ENCODE measurements at places on chromosomes 6 and 20. TPM values are rescaled to one million over a fixed set of nuclear protein-coding genes. Genes with fewer than 3 reads are reported as not detected.

DNA sequence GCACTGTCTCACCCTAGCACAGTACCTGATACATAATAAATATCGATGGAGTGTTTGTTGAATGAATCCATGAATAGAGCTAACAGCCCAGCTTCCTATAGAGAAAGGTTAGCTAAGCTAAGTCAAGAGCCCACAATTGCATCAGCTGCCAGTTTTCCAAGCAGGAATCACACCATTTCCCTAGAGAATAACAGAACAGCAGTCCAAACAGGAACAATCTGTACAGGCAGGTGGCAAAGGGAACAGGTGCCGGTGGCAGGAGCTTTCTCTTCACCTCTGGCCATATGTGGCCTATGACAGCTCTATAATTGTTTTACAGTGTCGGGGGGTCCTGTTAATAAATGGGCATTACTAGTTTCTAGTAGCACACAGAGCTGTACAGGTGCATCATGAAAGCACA lies 38.8 kb downstream of the ISM1 start:
- H3K4me1 ChIP-seq: peaks cover 8% of the 10 kb centered on the region
- no peaks in the 10 kb centered on the region for H3K36me3 ChIP-seq
- no peak overlapping the region for H3K27ac ChIP-seq
- no peak overlapping the region for H3K4me3 ChIP-seq
- no peak for DNase-seq

GRCh38 chr6:113632220-113632864 lies 224.8 kb upstream of the MARCKS start:
- H3K36me3 ChIP-seq: no peaks in the 10 kb centered on the region
- H3K4me1 ChIP-seq: peaks cover 29% of the 10 kb centered on the region
- H3K27me3 ChIP-seq: no peaks in the 10 kb centered on the region
- H3K27ac ChIP-seq: peak overlapping the region; percentile 85
- peak overlapping the region; percentile 62 for H3K4me3 ChIP-seq

GRCh38 chr20:46640044-46640443 lies 11.2 kb downstream of the SLC13A3 start:
- no peaks in the 10 kb centered on the region for H3K36me3 ChIP-seq
- no peaks in the 10 kb centered on the region for H3K4me1 ChIP-seq
- no peak overlapping the region for H3K27ac ChIP-seq
- peaks cover 36% of the 10 kb centered on the region for H3K27me3 ChIP-seq

GRCh38 chr20:23251779-23252178 lies 98.8 kb upstream of the NXT1 start:
- H3K27me3 ChIP-seq: no peaks in the 10 kb centered on the region
- no peak overlapping the region for H3K27ac ChIP-seq
- H3K36me3 ChIP-seq: no peaks in the 10 kb centered on the region
- DNase-seq: no peak
- peaks cover 7% of the 10 kb centered on the region for H3K4me1 ChIP-seq
- H3K4me3 ChIP-seq: no peak overlapping the region

DNA sequence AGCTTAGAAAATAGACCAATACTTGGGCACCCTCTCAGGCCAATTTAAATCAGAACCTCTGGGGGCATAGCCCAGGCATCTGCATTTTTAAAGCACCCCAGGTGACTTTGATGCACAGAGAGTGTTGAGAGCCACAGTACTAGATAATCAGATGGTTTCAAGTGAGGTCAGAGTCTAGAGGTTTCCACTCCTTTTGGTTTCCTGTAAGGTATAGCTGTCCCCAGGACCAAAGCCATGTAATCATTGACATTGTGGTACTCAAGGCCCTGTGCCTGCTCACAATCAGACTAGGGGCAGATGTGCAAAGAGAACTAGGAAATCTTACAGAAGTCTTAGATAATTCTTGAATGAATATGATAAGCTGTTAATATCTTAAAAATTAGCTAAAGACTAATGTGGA lies 9.1 kb downstream of the FILIP1 start:
- H3K36me3 ChIP-seq: no peaks in the 10 kb centered on the region
- no peak overlapping the region for H3K27ac ChIP-seq
- no peaks in the 10 kb centered on the region for H3K27me3 ChIP-seq
- no peak for DNase-seq
- no peak overlapping the region for H3K4me3 ChIP-seq
- H3K4me1 ChIP-seq: peaks cover 5% of the 10 kb centered on the region

DNA sequence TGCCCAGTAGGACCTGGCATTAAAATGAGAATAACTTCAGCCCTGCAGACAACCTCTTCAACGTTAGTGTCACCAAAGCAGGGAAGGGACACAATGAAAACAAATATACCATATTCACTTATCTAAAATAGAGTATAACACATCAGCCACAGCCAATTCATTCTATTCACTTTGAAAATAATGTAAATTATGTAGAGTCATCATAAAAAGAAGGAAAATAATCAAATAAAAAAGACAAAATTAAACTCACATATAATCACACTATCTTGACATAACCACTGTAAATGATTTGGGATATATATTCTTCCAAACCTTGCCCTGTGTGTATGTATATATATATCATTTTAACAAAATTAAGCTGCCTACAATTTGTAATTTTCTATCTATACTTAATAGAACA lies 78.1 kb upstream of the HEY2 start:
- H3K4me1 ChIP-seq: no peaks in the 10 kb centered on the region
- DNase-seq: no peak
- peaks cover 100% of the 10 kb centered on the region for H3K27me3 ChIP-seq

DNA sequence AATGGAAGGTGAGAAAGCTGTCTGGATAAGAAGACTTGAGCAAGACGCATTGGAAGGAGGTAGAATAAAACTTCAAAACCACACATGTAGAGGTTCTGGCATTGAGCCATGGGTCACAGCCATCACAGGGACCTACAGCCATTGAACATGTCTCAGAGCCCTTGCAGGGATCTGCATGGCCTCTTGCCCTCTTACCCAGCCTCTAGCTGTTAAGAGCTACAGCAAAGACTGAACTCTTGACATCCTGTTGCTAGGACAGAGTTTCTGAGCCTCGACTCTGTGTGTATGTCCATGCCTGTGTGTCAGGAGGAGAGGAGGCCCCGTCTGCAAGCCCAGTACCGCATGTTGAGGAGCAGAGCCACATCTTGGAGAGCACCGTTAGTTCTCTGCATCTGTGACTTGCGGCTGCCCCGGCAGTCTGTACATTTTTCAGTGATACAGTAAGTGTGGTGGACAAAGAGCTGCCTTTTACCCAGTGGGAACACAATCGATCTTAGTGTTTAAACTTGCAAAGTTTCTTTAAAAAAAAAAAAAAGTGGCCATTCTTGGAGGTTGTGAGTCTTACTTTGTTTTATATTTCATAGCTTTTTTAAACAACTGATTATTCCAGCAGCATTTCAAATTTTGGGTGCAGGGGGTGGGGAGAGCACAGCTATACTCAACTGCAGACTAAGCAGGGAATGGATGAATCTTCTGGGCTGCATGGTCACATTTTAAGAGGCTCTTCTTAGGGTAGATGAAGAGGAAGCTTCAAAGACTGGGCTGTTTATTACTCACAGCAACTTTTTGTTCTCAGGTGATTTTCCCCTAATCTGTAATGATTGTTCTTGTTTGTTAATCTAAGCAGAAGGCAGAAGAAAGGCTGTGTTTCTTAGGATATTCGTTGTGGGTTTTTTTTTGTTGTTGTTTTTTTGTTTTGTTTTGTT lies 88.5 kb downstream of the TBC1D7 start:
- no peak overlapping the region for H3K4me3 ChIP-seq
- DNase-seq: no peak
- H3K27me3 ChIP-seq: peaks cover 33% of the 10 kb centered on the region
- H3K27ac ChIP-seq: no peak overlapping the region

DNA sequence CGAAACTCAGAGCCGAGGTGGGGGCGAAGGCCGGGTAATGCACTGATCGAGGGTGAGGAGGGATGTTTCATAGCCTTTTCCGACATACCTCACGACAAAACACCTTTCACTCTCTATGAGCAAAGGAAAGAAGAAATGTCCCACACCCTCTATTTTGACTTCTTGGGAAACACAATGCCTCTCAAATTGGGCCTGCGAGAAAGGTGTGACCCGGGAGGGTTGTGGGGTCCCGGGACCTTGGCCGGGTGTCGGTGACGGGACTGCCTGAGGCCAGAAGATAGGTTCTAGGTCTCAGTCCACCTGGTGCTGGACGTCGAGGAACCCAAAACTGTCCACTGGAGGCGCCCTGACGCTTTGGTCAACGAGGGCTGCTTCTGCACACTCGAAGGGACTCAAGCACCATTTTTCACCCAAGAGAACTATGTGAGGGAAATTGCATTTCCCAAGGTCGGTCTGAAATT lies 41.1 kb upstream of the OSTM1 start:
- peaks cover 24% of the 10 kb centered on the region for H3K4me1 ChIP-seq
- no peak overlapping the region for H3K27ac ChIP-seq
- DNase-seq: peak; percentile 63

- H3K4me3 ChIP-seq: peak overlapping the region; percentile 2
- H3K36me3 ChIP-seq: peaks cover 6% of the 10 kb centered on the region
- H3K27ac ChIP-seq: peak overlapping the region; percentile 59
- no peaks in the 10 kb centered on the region for H3K27me3 ChIP-seq
- peak; percentile 91 for DNase-seq
- H3K4me1 ChIP-seq: peaks cover 33% of the 10 kb centered on the region
Observed at GRCh38 chr6:56714982-56715456, 72.3 kb upstream of the DST start.

DNA sequence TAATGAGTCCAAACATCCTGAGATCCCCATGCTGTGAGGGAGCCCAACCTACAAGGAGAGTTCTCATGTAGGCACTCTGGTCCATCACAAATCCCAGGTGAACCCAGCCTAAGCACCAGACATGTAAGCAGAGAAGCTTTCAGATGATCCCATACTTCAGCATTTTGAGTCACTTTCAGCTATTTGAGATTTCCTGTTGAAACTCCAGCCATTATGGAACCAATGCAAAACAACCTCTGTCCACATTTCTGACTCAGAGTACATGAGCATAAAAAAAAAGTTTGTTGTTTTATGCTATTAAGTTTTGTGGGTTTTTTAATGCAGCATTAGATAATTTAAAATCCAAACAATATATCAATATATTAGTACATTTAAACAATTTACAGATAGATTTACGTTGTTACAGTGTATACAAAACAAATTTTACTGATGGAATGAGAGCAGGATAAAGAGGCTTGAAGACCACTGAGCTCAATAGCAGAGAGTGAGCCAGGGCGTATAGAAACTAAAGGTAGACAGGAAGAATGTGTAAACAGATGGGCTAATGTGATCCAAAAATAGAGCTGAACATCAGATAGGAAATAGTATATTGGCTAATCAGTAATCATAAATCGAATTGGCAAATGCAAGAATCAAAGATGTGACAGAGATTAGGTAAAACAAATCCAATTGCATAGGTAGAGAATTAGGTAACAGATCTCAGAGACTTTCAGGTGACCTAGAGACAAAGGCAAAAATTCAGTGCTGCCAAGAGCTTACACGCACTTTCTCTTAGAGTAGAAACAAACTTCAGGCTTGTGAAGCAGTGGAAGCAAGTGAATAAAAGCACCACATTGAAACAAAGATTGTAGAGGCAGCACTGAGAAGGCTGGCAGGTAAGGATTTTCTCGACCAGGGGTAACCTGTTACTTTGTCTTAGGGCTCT lies 36.2 kb upstream of the PLCB1 start:
- DNase-seq: peak; percentile 34
- no peaks in the 10 kb centered on the region for H3K36me3 ChIP-seq
- no peak overlapping the region for H3K4me3 ChIP-seq
- H3K27ac ChIP-seq: no peak overlapping the region
- peaks cover 6% of the 10 kb centered on the region for H3K4me1 ChIP-seq

DNA sequence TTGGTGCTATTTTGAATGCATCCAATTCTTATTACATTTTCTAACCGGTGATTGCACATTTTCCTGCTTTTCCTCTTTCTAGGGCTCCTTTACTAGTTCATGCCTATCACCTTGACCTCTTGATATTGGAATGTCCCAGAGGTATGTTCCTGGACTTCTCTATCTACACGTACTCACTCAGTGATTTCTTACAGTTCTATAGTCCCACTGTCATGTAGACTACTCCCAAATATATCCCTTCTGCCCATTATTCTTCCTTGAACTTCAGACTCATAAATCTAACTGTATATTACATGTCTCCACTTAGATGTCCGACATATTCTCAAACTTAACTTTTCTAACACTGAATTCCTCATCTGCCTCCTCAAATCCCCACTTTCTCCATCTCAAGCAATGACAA lies 7.2 kb upstream of the AHI1 start:
- no peak overlapping the region for H3K27ac ChIP-seq
- H3K4me1 ChIP-seq: no peaks in the 10 kb centered on the region
- H3K4me3 ChIP-seq: no peak overlapping the region
- DNase-seq: no peak

- peak overlapping the region; percentile 95 for H3K27ac ChIP-seq
- no peak for DNase-seq
- H3K36me3 ChIP-seq: peaks cover 20% of the 10 kb centered on the region
- peaks cover 28% of the 10 kb centered on the region for H3K4me1 ChIP-seq
- H3K4me3 ChIP-seq: peak overlapping the region; percentile 66
Observed at GRCh38 chr6:132686531-132686930, 27.3 kb downstream of the VNN1 start.

DNA sequence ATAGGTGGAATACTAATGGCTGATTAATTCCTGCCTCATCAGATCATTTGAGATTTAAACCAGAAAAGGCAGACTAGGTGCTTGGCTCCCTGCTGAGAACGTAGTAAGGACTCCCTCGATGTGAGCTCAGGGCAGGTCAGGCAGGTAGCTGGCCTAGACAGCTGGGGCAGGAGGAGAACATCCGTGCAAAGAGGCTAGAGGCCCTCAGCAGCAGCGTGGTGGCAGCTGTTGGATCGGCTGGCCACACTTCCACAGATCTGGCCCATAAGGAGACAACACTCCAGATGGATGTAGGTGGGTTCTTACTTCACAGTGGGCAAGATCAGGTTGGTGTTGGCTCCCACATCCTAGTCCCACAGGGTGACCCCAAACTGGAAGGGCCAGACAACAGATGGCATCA lies 38.5 kb downstream of the EYA2 start:
- H3K27me3 ChIP-seq: peaks cover 19% of the 10 kb centered on the region
- H3K4me3 ChIP-seq: no peak overlapping the region
- no peaks in the 10 kb centered on the region for H3K36me3 ChIP-seq
- no peak overlapping the region for H3K27ac ChIP-seq

GRCh38 chr20:64083378-64083803 lies 807 bp downstream of the LKAAEAR1 start:
- H3K4me3 ChIP-seq: peak overlapping the region; percentile 66
- H3K27ac ChIP-seq: no peak overlapping the region
- H3K27me3 ChIP-seq: peaks cover 5% of the 10 kb centered on the region
- H3K36me3 ChIP-seq: peaks cover 6% of the 10 kb centered on the region
- DNase-seq: peak; percentile 61

- no peaks in the 10 kb centered on the region for H3K27me3 ChIP-seq
- H3K4me3 ChIP-seq: peak overlapping the region; percentile 89
- H3K36me3 ChIP-seq: peaks cover 58% of the 10 kb centered on the region
- H3K27ac ChIP-seq: peak overlapping the region; percentile 64
- DNase-seq: peak; percentile 32
Observed at GRCh38 chr6:31659649-31660380, 763 bp downstream of the C6orf47 start.

GRCh38 chr20:53069132-53069531 lies 97.0 kb downstream of the TSHZ2 start:
- peaks cover 12% of the 10 kb centered on the region for H3K4me1 ChIP-seq
- peaks cover 4% of the 10 kb centered on the region for H3K36me3 ChIP-seq
- H3K4me3 ChIP-seq: no peak overlapping the region
- H3K27ac ChIP-seq: no peak overlapping the region

GRCh38 chr6:819122-819521 lies 126.2 kb upstream of the EXOC2 start:
- no peak for DNase-seq
- H3K27ac ChIP-seq: no peak overlapping the region
- peaks cover 5% of the 10 kb centered on the region for H3K4me1 ChIP-seq

The ZBTB2 gene
- 10.7 TPM for total RNA-seq

The DYNLT1 gene
- 122 TPM for total RNA-seq

Measured in MCF 10A (cell line).